ENCODE measurements at places on chromosomes 3 and 15. TPM values are rescaled to one million over a fixed set of nuclear protein-coding genes. Genes with fewer than 3 reads are reported as not detected.

The SLC2A2 gene
- total RNA-seq: not detected

The XXYLT1 gene
- 11.0 TPM for total RNA-seq

The KNG1 gene
- total RNA-seq: not detected

The EXD1 gene
- not detected for total RNA-seq

The CCR3 gene
- total RNA-seq: 0.16 TPM

The GOLGA8H gene
- total RNA-seq: 0.16 TPM

The SLC24A5 gene
- not detected for total RNA-seq

The TF gene
- total RNA-seq: 0.43 TPM

The MYEF2 gene
- 37.5 TPM for total RNA-seq

The EHHADH gene
- 3.8 TPM for total RNA-seq

The ITIH1 gene
- not detected for total RNA-seq

The EFCC1 gene
- 0.07 TPM for total RNA-seq

The SNTN gene
- total RNA-seq: not detected

The ZPLD1 gene
- not detected for total RNA-seq

The CLDN11 gene
- total RNA-seq: not detected

The ISLR gene
- total RNA-seq: not detected

The CHRNA7 gene
- not detected for total RNA-seq

Measured in T-helper 2 cell treated with Interferon-gamma antibody and Interleukin-4, amounts not matched to agents 100 ng/mL and 5 ng/mL, for 36 hours (primary cell).